ENCODE measurements at places on chromosomes 4 and X.

- DNase-seq: no peak
These were observed 122.6 kb downstream of the SHISA3 start for GRCh38 chr4:42519803-42520417.

- DNase-seq: no peak
These were observed 115.9 kb upstream of the PDLIM3 start for GRCh38 chr4:185651137-185651677.

DNA sequence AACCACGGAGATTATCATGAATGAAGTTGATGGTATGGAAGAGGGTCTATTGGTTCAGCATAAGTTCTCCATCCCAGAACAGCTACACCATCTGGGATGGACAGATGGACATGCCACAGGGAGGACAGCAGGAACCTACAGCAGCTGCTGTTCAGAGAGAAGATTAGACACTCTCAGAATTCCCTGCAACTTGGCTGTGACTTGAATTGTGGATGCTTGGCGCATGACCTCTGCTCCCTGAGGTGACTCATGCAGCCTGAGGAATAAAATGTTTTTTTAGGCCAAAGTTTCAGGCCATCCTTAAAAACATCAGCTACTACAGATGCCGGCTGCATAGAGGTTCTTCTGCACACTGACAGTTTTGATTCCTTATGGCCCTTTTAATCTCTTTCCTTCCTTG is 97.3 kb downstream of the RS1 start:
- no peak for DNase-seq

- DNase-seq: no peak
These were observed 130.7 kb downstream of the ADAM29 start for GRCh38 chr4:175048906-175049305.

DNA sequence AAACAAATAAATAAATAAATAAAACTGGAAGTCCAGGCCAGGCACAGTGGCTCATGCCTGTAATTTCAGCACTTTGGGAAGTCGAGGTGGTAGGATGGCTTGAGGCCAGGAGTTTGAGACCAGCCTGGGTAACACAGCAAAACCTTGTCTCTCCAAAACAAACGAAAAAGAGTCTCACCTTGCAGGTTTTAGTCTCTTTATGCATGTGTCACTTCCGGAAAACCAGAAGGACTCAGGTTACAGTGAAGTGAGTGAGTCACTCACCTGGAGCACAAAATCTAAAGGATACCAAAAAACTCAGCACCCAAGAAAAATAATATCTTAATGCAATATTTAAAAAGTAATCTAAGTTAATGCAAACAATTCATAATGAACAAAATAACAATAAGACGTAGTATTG is 20.1 kb upstream of the SLC34A2 start:
- no peak for DNase-seq

GRCh38 chr4:107619731-107620130 is 100.3 kb downstream of the PAPSS1 start:
- no peak for DNase-seq

DNA sequence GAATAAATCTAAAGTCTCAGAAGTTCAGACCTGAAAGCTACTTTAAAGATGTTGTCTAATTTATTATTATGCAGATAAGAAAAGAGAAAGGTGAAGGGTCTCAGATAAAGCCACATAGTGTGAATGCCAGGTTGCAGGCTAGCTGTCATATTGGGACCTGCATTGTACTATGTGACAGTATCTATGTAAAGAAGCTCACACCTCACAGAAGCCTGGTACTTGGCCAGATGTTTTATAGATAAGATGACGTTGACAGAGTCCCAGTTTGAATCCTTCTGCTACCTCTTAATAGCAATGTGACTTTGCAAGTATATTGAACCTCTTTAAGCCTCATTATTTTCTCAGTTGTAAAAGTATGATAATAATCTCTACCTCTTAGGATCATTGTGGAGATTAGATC is 227.0 kb downstream of the SPRY1 start:
- DNase-seq: no peak

- DNase-seq: no peak
These were observed 642.0 kb downstream of the MID1IP1 start for GRCh38 chrX:39443240-39443639.

DNA sequence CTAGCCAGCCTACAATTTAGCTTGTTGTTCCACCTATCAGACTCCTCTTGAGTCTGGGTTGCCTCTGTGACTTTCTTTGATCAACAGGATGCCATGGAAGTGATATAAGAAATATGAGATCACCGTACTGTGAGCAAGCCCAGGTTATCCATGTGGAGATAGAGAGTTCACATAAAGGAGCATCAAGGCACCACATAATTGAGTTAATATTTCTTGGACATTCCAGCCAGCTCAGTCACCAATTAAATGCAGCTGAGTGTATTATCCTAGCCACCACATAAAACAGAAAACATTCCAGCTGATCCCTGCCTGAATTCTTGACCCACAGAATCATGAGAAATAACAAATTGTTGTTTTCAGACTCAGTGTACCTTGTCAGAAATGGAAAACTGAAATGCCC is 253.6 kb downstream of the PPP1R2C start:
- DNase-seq: no peak

DNA sequence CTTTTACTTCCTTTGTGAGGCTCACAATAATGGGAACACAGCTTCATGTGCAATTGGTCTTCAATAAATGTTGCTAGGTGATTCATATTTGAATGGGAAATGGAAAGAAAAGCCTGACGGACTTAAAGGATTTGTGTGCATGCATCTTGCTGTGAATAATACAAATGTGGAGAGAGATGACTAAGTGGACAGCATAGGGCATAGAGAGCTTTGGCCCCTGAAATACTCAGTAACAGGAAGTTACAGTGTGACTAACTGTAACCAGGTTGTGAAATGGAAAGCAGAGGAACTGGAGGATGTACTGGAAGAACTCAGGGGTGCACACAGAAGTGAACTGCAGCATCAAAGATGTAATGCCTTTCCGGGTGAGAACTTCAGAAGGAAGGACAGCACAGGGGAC is 206.7 kb downstream of the MGST2 start:
- no peak for DNase-seq

DNA sequence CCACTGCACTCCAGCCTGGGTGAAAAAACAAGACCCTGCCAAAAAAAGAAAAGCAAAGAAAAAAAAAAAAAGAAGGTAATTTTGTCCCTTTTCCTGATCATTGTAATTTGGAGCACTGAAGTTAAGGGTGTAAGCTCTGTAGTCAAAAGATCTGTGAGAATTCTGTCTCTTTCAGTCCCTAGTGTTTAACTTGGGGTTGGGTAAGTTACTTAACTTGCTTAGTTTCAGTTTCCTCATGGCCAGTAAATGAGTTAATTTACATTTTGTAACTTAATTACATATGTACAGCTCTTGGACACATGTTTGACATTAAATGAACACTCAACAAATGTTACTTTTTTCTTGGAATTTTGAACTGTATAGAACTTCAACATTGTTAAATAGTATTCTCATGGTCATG is 10.9 kb upstream of the UBE2K start:
- no peak for DNase-seq

- DNase-seq: no peak
These were observed 21.4 kb downstream of the SOD3 start for GRCh38 chr4:24816797-24817196.

DNA sequence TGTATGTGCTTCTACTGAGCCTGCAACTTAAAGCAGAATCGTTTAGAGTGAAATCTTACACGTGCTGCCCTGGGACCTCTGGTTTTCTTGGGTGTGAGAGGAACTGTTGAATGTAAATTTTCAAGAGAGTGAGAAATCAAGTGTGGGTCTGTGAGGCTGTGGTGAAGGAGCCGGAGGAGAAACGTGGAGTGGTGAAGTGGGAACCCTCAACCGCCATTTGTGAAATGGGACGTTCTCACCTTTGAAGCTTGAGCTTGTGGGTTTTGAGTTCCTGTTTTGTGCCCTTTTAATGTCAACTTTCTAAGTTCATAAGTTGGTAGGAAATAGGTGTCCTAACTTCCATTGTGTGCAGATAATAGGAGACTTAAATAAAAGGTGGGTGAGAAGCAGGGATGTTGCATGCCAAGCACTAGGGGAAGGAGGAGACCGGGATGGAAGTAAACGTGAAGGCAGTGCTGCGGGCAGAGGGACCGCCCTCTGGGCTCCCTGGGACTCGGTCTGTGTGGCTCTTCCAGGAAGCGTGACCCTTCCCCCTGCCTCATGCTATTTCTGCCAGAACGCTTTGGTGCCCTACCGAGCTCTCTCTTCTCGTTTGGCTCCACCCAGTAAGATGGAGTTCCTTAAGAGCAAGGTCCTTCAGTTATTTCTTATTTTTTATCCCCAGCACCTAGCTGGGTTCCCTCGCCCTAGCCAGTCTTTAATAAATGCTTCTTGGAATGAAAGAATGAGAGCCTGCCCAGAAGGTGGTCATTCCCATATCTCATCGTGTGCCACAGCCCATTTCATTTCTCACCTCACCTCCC is 56.0 kb downstream of the TMEM131L start:
- DNase-seq: peak; percentile 47

DNA sequence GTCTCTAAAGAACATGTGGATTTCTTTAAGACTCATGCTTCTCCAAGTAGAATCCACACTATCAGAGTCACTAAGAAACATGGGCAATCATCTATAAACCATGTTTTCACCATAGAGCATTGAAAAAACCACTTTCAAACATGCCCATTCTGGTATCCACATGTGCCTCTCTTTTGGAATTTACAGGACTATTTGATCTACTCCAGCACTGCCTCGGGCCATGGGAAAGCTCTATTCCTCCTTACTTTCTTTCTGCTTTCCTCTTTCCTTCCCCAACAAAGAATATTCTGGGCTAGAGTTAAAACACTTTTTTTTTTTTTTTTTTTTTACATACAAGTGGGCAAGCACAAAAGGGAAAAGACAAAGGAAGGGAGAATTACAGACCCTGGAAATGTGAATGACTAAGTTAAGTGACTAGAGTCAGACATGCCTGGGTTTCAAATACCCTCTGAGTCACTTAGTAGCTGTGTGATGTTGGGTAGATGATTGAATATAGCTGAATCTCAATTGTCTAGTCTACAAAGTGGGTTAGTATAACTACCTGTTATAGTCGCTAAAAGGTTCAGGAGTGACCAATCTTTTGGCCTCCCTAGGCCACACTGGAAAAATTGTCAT is 847.7 kb upstream of the INTU start:
- DNase-seq: no peak

- DNase-seq: no peak
These were observed 82.2 kb downstream of the POLA1 start for GRCh38 chrX:24775891-24776290.

- no peak for DNase-seq
These were observed 28.2 kb downstream of the TAPT1 start for GRCh38 chr4:16197876-16198665.

DNA sequence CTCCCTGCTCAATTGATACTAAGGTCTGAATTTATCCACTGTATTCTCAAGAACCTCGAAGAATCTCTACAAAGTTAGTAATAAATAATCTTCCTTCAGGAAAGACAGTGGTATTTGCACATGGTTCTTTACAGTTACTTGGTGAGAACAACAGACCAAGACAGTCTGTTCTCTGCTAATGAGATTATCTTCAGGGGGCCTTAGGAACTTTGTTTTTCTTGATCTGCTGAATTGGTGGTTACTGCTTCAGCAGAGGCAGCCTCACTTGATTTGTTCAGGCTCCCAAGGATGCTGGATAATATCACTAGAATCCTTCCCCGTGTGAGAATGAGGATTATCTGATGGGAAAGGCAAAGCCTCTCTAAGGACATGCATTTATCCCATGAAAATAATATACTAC is 64.8 kb downstream of the CBR4 start:
- DNase-seq: no peak

GRCh38 chr4:80311130-80311529 is 24.4 kb upstream of the CFAP299 start:
- DNase-seq: no peak

DNA sequence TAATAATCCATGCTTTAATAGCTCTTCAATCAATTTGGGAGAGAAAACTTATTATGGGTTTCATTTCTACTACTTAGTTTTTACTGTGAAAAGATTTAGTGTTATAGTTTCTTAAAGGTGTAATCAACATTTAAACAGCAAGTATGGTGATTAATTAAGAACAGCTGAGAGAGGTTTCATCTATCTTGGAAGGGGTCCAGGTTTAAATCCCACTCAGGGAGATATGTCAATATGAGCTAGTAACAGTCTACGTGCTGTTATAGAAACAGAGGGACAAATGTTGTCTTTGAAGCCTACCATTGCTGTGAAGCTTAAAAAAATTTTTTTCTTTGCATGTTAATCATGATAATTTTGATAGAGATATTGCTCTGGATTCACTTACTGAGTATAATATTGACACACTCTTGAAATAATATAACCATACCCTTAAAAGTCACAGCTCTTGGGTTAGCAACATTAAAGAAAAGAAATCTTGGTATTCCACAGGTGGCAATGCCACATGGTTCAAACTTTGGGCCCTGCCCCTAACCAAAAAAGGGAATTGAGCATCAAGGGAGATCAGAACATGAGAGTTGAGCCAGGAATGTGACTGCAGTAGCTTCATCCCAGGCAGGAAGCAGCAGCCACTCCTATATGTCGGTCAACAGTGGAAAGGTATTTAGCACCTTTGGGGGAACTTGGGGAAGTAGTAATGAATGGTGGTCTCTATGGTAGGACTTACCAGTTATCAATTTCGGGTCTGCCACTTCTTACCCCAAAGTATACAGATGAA is 107.8 kb downstream of the ANK2 start:
- no peak for DNase-seq

DNA sequence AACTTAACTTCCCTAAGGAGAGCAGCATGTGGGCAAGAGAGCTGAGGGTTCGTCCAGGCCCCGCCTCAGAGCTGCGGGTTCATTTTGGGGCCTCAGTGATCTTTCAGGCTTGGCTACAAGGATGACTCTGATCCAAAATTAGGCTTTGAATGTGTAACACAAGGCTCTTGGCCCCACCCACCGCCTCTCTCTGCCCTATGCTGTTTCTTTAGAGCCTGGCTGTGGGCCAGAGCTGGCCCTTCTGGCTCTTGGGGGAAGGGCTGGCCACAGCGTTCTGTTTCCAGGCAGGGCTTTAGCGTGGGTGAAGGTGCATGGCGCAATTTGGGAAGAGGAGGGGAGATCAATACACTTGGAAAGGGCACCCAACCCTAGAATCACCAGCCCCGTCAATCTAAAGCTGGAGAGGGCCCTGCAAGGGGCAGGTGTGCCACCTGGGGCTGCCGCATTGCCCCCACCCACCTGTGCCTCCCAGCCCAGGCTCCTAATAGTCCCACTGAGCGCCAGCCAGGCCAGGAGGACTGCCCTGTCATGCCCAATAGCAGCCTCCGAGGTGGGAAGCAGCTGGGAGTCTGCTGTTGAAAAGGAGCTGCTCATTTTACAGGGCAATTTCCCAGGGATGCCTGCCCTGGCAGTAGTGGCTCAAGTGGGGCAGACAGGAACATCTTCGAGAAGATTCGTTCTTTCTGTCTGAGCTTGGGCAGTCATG is 84.5 kb upstream of the MAML3 start:
- DNase-seq: no peak

- DNase-seq: no peak
These were observed 183.2 kb upstream of the HS3ST1 start for GRCh38 chr4:11611868-11612267.

GRCh38 chr4:140136509-140136908 is 17.5 kb downstream of the MAML3 start:
- no peak for DNase-seq

GRCh38 chr4:100679926-100680325 is 162.1 kb upstream of the EMCN start:
- DNase-seq: no peak

- no peak for DNase-seq
These were observed 50.4 kb downstream of the ABLIM2 start for GRCh38 chr4:8108261-8108660.
